ENCODE measurements at places on chromosomes 12 and 14. TPM values are rescaled to one million over a fixed set of nuclear protein-coding genes. Genes with fewer than 3 reads are reported as not detected.
A peak's percentile ranks its signal among the peaks of the same experiment; 100 is the strongest.

DNA sequence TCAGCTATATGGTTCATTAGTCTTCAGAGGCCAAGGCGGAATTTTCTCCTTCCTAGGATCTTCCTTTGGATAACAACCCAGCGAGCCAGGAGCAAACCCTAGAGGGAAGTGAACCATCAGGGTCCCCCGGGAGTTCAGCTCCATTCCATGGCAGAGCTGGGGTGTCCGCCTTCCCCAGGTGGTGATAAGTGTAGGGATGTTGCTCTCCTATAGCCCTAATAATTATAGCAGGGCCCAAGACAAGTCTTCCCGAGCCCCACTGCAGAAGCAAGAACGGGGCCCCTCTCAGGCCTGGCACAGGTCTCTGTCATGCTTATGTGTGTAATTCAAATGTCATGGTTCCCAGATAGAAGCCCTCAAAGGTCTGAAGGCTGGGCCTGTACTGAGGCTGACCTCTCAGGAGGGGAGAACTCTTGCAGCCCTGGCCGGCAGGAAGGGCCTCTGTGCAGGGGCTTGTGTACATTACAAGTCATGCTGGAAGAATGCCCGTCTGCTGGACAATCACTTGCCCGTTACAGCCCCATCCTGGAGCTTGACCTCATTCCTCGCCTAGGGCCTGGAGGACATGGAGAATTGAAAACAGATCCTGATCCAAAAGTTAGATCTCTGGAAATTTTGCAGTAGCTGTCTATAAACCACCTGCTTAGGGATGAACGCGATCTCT is 17.3 kb downstream of the LRTM2 start:
- peak; percentile 50 for DNase-seq

GRCh38 chr14:64926398-64926995 is 12.2 kb downstream of the CHURC1 start:
- DNase-seq: no peak

DNA sequence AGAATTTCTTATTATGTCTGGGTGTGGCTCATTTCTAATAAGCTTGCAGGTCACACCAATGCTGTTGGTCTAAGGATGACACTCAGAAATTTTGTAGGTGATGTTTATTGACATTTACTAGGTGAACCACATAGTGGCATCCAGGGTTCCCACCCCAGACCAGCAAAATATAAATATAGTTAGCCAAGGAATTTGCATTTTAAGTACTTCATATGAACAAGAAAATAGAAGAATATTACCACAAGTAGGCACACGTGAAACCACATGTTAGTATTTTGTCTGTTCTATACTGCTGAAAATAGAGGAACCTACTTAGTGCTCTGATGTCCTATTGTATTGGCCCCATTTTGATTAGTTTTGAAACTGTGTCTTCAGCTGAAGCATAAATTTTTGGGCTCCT is 71.1 kb downstream of the USP15 start:
- no peak for DNase-seq

GRCh38 chr14:88852632-88853031 is 28.2 kb downstream of the TTC8 start:
- no peak for DNase-seq

DNA sequence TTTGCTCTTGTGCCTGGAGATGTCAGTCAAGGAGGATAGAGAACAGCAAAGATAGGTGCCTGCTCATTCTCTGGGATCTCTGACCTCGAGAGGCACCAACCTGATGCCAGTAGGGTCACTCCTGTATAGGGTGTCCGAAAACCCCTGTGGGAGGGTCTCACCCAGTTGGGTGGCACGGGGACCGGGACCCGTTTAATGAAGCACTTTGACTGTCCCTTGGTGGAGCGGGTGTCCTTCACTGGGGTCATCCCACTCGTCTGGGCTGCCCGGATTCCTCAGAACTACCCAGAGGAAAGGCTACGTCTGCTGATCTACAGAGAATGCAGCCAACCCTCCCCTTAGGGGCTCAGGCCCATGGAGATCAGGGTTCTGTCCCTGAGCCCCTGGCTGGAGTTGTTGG is 157.6 kb downstream of the CAPZA3 start:
- DNase-seq: peak; percentile 83

DNA sequence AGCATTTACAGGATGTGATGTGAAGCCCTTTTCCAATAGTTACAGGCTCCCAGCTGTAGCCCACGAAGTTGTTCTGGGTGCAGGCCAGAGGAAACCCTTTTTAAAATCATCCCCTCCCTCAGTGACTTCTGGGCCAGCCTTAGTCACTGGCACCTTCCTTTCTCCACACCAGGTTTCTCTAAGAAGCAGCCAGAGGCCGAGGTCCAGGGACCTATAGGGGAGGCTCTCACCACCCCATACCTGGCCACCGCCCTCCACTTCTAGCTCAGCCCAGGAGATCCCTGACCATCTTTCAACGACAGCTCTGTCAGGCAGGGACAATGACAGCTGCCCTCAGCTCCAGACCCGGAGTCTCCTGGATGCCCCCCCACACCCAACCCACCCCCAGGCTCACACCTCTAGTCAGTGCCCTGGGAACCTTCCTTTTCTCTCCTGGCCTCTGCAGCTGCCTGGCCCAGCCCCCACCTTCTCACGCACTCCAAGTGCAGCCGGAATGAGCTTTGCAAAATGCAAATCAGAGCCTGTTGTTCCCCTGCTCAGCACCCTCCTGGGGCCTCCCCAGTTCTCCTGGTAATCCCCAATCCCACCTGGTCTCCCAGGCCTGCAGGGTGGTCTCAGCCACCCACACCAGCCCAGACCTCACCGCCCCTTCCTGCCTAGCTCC is 46.7 kb downstream of the TESC start:
- DNase-seq: no peak

GRCh38 chr12:130133851-130134562 is 28.3 kb upstream of the FZD10 start:
- no peak for DNase-seq

GRCh38 chr12:119936705-119937311 is 52.2 kb upstream of the BICDL1 start:
- no peak for DNase-seq

- no peak for DNase-seq
Observed at GRCh38 chr14:69716478-69717187, 50.3 kb upstream of the SRSF5 start.

- DNase-seq: no peak
Observed at GRCh38 chr12:10708862-10709261, 14.3 kb downstream of the YBX3 start.

DNA sequence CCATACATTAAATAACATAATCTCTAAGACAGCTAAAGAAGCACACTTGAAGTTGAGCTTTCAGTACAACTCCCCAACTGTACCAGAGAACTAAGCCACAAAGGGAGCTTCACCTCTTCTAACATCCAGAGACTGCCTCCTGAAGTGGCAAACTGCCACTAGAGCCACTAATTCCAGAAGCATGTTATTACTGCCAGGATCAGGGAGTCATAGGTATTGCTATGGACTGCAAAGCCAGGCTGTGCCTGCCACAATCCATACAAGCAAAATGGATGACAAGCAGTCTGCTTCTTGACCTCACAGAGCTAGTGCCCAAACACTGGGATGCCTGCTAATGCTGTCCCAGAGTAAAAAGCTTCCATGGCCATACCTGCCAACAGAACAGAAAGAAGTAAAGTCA is 160.1 kb downstream of the STXBP6 start:
- no peak for DNase-seq

DNA sequence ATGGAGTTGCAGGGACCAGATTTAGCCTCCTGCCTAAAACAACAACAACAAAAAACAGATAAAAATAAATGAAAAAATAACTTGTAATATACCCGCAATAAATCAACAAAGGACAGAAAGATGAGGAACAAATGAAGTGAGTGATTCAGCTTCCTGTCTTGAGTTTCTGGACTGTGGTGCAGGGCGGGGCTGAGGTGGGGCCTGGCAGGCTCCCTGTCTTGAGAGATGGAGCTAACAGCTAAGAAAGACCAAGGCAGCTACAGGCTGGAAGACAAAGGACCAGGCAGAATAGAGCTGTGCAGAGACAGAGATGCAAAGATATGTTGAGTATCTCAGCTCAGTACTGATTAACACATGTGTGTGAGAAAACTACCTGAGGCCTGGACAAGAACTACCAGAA is 879.2 kb downstream of the AACS start:
- no peak for DNase-seq

- no peak for DNase-seq
Observed at GRCh38 chr12:52086366-52086765, 6.9 kb downstream of the SMIM41 start.

DNA sequence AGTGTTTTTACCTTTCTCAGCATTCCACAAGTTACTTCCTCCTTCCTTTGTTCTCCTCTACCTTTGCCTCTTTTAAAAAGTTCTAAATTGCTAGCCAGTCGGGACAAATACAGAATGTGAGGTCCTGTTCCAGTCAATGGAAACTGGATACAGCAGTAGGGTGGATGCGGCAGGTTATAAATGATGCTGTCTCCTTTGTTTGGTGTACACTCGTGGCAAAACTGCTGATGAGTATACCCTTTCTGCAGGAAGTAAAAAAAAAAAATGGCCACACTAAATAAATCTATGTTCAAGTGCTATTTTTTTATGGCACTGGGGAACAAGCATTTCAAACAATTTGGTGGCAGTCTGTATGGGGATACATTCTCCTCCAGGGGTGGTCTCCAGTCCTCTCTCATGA is 27.5 kb downstream of the KLRK1 start:
- DNase-seq: no peak

GRCh38 chr14:30267141-30267540 is 291.8 kb upstream of the G2E3 start:
- DNase-seq: no peak

- DNase-seq: no peak
Observed at GRCh38 chr14:105448706-105449111, 25.9 kb upstream of the CRIP2 start.

GRCh38 chr14:104321088-104321801 is 182.9 kb downstream of the KIF26A start:
- DNase-seq: no peak

GRCh38 chr14:104635717-104636116 is 31.1 kb upstream of the TMEM179 start:
- peak; percentile 92 for DNase-seq

DNA sequence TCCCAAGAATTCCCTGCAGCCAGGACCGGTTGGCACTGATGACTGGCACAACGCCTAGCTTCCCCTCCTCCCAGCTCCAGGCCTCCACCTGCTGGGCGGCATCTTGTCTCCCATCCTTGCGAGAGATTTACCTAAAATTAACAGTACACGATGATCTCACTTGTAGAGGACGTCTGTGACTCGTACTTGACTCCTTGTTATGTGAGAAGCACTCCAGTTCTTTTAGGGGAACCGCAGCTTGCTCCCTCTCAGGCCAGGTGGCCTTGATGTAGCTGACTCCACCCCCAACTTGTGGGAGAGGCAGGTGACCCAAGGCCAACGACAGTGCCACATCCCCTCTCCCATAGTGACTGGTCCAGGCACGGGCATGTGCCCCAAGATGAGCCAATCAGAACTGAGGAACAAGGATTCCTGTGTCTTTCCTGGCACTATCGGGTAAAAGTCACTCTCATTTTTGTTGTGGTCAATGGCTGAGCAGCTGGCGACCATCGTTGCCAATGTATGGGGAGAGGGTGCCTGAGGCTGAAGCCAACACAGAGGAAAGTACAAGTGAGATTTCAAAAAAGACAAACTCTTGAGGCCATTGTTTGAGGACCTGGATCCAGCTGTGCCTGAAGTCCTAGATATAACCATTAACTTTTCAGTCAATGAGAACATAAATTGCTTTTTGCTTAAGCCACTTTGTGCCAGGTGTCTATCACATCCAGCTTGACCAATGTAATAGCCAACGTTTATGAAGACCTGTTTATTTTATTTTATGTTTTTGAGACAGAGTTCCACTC is 208.7 kb downstream of the RBM19 start:
- no peak for DNase-seq

GRCh38 chr12:45130881-45131281 is 80.0 kb upstream of the DBX2 start:
- no peak for DNase-seq

POTEM gene
- not detected for total RNA-seq

LRP1-AS gene
- total RNA-seq: not detected

FKBP4 gene
- 47.5 TPM for total RNA-seq

FAM222A gene
- 1.5 TPM for total RNA-seq

P2RX4 gene
- total RNA-seq: 23.3 TPM

TAS2R7 gene
- total RNA-seq: not detected

LRRK2 gene
- total RNA-seq: 0.35 TPM

GPR68 gene
- 0.46 TPM for total RNA-seq

SLC5A8 gene
- total RNA-seq: not detected

IKZF4 gene
- total RNA-seq: 5.3 TPM

Measured in chondrocyte (in vitro differentiated cells).